ENCODE measurements at places on chromosomes 5 and 9.

- no peak for DNase-seq
These were observed 17.4 kb upstream of the ZFAND5 start for GRCh38 chr9:72382405-72382804.

DNA sequence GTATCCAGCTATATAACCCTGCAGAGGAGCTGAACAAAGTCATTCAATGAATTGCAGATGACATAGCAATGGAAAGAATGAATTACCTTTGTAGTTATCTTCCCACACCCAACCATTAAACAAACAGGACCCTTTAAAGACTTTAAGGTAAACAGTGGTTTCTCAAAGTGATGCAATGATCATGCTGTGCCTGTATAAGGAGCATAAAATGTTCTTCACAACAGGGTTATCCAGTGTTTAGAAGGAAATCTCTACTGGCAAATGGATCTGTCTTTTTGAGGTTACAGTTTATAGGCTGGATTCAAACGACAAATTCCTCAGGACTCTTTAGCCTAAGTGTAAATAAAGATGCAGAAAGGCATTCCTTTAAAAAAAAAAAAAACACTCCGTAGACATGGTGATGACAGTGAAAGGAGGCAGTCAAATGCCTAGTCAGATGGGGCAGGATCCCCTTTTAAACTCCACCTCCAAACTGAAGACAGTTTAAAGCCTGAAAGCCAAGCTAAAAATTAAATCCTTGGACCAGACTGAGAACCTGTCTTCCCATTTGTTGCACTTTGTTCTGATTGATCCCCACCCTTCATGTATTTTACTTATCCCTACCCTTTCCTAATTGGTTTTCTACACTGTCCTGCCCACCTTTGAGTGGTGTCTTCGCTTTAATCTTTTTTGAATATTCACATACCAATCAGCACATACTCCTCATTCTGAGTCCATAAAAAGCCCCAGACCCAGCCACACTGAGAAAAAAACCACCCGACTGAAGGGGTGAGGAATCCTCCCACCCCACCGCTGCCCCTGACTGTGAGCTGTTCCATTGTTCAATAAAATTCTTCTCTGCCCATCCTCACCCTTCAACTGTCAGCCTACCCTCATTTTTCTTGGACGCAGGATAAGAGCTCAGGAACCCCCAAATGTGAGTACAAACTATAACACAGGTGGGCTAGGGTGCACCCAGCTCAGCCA lies 761.3 kb upstream of the DMAC1 start:
- DNase-seq = no peak

- DNase-seq = no peak
These were observed 2393.0 kb upstream of the C9orf72 start for GRCh38 chr9:29966247-29966646.

DNA sequence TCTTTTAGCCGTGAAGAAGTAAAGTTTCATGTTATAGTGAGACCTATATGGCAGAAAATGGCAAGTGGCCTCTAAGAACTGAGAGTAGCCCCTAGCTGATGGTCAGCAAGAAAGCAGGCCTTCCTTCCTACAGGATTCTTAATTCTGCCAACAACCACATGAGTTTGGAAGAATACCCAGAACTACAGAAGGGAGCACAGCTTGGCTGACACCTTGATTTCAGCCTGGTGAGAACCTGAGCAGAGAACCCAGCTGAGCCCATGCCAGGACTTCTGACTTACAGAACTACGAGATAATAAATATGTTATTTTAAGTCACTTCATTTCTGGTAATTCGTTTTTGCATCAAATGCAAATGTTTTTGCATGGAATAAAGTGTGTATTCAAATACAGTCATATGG lies 5.9 kb upstream of the FBXL17 start:
- no peak for DNase-seq

GRCh38 chr5:173595841-173596240 lies 20.6 kb downstream of the BOD1 start:
- DNase-seq = no peak

GRCh38 chr9:25418974-25419373 lies 259.3 kb downstream of the TUSC1 start:
- DNase-seq = no peak

- DNase-seq = no peak
These were observed 1.0 kb upstream of the PANK3 start for GRCh38 chr5:168580227-168580508.

GRCh38 chr9:129352146-129352865 lies 174.2 kb upstream of the IER5L start:
- no peak for DNase-seq

GRCh38 chr5:174436750-174437149 lies 287.6 kb upstream of the MSX2 start:
- no peak for DNase-seq

- no peak for DNase-seq
These were observed 96.6 kb upstream of the CKMT2 start for GRCh38 chr5:81136557-81136956.

GRCh38 chr5:87252283-87252605 lies 15.4 kb upstream of the RASA1 start:
- no peak for DNase-seq

DNA sequence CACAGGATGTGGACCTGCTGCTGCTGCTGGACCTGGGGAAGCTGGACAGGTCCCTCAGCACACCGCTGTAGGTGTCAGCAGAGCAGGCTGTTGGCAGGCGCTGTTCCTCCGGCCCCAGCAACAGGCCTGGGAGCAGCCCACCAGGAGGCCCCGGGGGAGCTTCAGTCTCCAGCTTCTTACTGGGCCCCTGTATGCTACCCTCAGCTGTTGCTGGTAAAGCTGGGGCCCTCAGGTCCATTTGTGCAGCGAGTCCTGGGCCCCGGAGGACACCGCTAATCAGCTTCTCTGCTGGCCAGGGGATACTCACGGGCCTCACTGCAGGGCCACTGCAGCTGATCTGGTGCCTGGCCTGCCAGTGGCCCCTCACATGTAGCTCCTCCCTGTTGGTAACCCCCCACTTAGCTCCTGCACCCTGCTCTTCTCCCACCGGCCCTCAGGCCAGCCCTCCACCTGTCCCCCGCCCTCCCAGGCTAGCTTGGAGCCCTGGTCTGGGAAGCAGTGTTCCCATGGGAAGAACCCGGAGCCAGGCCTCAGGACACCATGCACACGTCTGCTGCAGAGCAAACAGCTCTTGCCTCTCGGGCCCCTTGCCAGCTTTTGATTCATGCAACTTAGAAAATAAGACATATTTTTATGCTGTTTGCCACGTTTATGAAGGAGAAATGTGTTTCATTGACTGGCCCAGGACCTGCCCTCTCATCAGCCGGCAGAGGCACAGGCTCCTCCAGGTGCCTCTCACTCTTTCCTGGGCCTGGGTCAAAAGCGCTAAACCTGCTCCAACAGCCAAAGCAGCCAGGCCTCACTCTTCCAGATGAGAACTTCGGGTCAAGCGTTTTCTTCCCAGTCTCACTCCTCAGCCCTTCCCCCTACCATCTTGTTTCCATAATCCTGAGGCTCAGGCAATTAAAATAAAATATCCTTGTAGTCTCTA lies 61.0 kb upstream of the ADAMTS2 start:
- peak; percentile 26 for DNase-seq

- DNase-seq = peak; percentile 41
These were observed 2.1 kb downstream of the ANKRD33B start for GRCh38 chr5:10565785-10566542.

- DNase-seq = no peak
These were observed 307.4 kb downstream of the NFIB start for GRCh38 chr9:14006386-14007187.

DNA sequence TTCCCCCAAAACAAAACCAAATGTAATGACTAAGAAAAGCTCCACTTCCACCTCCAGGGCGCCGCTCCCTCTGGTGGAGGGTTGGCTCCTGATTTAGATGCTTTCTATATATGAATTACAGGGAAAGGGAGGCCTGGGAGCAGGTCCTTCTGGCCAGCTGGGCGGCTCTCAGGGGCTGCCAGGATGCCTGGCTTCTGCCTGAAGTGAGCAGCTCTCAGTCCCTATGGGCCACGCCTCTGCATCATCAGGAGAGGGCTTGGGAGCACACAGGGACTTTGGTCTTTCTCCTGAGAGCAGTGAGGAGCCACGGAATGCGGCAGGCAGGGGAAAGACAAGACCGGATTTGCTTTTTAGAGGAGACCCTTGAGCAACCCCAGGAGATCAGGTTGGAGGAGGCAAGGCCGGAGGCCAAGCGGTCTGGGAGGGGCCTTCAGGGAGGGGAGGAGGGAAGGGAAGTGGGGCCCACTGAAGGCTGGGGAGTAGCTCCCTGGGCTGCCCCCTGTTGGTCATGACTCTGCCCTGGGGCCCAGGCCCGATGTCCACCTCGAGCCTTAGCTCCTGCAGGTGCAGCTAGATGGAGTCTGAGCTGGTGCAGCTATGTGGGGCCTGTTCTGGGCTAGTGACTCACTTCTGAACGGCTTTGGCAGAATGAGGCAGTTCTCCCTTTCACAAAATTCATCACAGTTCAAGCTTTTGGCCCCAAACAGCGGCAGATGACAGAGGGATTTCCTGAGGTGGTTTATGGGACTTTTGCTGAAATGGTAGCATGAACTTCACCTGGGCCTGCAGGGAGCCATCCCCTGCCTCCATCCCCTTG lies 11.3 kb upstream of the GRHPR start:
- DNase-seq = peak; percentile 9

GRCh38 chr5:152389208-152389849 lies 15.8 kb downstream of the NMUR2 start:
- no peak for DNase-seq

DNA sequence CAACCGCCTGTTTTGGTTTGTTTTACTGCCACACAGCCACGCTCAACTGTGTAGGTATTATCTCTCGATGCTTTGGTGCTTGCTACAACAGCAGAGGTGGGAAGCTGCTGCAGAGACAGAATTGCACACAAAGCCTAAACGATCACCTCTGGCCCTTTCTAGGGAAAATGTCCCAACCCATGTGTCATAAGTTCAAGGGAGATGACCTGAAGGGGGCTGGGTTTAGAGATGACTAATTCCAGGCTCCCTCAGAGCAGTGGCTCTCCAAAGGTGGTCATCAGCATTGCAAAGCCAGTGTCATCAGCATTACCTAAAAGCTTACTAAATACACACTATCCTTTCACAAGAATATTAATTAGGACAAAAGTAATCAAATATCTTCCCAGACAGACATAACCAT lies 10.9 kb downstream of the ZNF622 start:
- no peak for DNase-seq

GRCh38 chr5:38758774-38759600 lies 86.8 kb upstream of the OSMR start:
- peak; percentile 44 for DNase-seq

Data from fibroblast of gingiva (primary cell).